ENCODE measurements at places on chromosomes 7 and 10.

GRCh38 chr10:116764979-116765378 is 22.6 kb upstream of the HSPA12A start:
- no peak for DNase-seq

DNA sequence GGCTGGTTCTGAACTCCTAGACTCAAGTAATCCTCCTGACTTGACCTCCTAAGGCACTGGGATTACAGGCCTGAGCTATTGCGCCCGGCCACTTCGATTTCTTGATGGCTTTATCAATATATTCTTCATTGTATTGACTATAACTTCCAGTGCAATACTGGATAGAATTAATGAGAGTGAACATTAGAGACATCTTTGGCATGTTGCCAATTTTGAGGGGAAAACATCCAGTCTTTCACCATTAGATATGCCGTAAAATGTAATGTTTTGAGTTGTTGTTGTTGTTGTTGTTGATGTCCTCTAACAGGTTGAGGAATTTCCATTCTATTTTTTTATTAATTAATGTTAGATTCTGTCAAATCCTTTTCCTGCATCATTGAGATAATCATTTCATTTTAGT is 578.9 kb downstream of the ZWINT start:
- no peak for DNase-seq

DNA sequence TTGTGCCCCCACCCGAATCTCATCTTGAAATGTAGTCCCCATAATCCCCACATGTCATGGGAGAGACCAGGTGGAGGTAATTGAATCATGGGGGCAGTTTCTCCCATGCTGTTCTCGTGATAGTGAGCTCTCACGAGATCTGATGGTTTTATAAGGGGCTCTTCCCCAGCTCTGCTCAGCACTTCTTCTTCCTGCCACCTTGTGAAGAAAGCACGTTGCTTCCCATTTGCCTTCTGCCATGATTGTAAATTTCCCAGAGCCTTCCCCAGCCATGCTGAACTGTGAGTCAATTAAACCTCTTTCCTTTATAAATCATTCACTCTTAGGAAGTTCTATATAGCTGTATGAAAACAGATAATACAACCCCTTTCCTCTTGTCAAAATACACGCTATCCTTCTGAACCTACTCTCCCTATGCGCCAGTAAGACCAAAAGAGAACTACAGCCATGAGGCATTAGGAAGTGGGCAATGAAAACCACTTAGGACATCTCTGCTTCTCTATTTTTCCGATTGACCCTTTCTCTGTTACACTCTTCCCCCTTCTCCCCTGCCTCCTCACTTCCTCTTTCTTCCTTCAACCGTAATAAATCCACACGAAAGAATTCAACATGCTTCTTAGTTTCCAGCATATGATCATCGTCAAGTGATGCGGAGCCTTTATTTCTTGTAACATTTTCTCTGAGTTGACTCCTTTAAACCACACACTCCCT is 101.2 kb upstream of the WDR11 start:
- no peak for DNase-seq

DNA sequence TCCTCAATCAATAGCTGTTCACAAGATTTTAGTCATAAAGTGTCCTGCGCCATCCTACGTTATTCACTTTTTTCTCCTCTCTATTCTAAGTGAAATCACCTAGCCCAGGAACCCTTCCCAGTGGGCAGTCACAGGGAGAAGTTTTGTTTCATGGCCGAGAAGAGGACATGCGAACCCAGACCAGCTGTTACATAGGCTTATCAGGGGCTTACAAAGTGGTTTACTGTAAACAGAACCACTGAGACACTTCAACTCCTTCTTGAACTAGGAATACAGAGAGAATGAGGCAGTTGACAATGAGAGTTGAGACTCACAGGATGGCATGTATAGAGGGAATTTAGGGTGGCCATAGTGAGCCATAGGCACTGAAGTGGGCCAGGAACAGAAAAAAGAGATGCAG is 246.9 kb upstream of the GLI3 start:
- no peak for DNase-seq

DNA sequence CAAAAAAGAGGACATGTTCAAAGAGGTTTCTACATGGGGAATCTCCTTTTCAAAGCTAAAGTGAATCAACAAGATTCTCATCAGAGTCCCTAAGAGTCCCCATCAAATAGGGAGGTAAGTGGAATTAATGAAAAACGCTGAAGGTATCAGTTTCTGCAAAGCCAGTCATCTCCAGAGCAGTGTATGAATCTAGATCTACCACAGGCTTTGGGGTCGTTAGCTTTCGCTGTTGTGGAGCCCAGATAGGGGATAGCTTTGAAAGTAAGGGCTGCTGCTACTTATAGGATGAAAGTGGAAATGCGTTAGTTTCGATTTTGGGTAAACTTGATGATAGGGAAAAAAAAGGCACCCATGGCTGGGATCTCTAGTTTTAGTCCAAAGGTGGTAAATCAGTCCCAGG is 748.4 kb downstream of the LRMDA start:
- no peak for DNase-seq

GRCh38 chr7:93973134-93973533 is 31.0 kb downstream of the BET1 start:
- no peak for DNase-seq

GRCh38 chr7:1242606-1243289 is 10.1 kb downstream of the UNCX start:
- no peak for DNase-seq

GRCh38 chr10:103802081-103802480 is 53.3 kb downstream of the SH3PXD2A start:
- DNase-seq: no peak
